ENCODE measurements at places on chromosomes 5 and 9.

GRCh38 chr9:96751815-96752214 is 26.1 kb downstream of the ZNF510 start:
- no peak for DNase-seq

DNA sequence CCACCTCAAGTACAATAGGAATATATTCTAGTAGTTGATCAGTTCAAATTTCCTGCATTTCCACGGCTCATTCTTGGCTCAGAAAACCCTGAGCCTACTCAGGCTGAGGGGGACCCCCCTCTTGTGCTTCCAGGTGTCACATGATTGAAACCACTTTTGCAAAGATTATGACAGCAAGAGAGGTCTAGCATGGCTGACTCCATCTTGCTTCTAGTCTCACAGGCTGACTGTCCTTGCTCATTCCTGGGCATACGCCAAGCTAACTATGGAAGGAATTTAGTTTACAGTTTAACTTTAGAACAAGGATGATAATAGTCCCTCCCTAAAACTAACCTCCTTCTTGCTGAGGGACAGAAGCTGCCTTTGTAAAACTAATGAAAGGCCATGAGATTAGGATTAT is 154.1 kb downstream of the SNX18 start:
- no peak for DNase-seq

GRCh38 chr9:117919538-117919937 is 215.3 kb downstream of the TLR4 start:
- no peak for DNase-seq

DNA sequence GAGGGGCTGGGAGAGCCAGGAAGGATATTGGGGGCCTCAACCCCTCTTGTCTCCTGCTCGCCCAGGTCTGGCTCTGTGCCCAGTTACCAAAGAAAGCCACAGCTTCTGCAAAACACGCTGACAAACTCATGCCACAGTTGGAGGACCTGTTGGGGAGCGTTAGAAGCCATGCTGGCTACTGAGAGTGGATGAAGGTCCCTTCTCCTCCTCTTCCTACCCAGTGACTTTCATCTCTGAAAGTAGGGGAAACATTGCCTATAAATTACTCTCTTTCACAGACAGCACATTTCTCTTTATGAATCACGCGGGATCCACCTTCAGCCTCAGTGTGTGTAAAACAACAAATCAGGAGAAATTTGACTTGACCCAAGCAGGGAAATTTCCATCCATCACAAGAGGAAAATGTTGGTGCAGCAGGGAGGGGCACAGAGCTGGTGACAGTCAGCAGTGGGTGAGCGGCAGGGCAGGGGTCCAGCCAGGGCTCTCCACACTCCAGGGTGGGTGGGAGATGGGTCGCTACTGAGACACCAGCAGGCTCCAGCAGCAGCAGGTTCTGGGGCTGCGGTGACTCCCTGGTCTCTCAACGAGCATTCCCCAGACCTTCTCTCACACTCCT is 181.9 kb downstream of the FGF18 start:
- no peak for DNase-seq

GRCh38 chr5:1011741-1012312 is 3.2 kb downstream of the NKD2 start:
- no peak for DNase-seq

DNA sequence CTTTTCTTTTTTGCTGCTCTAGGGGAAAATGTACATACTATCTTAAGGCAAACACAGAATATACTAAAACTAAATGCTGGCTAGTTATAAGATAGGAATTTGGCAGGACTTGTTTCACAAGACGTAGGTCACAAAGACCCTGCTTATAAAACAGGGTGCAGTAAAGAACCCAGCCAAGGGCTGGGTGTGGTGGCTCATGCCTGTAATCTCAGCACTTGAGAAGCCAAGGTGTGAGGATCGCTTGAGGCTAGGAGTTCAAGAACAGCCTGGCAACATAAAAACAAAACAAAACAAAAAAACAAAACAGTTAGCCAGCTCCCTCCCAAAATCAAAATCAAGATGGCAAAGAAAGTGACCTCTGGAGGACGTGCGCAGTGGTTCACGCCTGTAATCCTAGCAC is 49.5 kb upstream of the DENND4C start:
- DNase-seq = no peak

DNA sequence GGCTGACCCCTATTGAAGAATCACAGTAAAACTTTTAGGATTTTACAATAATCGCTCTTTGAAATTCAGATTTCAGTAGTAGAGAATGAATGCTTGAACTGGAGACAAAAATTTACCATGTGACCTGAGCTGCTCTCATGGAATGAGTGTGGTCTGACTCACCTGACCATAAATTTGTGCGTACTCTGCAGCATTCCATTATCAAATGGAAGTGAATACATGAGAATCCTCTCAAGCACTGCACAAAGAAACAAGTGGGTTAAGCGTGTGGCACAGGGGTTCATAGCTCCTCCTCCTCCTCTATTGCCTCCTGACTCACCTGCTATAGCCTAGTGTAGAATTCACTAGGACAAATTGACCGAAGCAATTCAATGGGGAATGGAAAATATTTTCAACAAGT is 269.8 kb upstream of the CDH9 start:
- no peak for DNase-seq

GRCh38 chr5:76406673-76407072 is 3.6 kb downstream of the IQGAP2 start:
- DNase-seq = no peak

DNA sequence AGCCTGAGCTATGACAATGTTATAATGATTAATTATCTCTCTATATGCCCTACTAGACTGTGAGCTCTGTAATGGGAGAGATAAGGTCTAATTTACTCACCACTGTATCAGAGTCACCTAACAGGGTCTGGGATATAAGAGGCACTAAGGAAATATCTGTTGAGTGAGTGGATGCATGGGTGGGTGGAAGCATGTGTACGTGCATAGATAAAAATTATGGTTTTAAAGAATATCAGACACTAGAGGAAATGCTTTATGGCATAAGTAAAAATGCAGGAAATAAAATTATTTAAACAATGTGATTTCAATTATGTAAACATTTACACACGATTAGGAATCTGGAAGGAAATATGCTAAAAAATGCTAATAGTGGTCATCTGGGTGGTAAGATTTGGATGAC is 137.8 kb downstream of the SPOCK1 start:
- DNase-seq = no peak

DNA sequence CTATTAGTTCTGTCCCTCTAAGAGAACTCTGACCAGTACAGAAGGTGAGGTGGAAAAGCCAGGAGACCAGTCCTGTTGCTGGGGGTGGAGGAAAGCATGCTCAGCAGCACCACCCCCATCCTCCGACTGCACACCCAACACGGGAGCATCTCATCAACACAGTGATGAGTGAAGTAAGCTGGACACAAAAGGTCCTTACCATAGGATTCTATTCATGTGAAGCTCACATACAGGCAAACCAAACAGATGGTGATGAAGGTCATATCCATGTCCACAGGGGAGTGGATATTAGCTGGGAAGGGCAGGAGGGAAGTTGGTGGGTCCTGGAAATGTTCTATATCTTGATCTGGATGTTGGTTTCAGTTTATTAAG is 14.8 kb upstream of the MARCHF6 start:
- DNase-seq = no peak

GRCh38 chr5:139814704-139815280 is 19.2 kb downstream of the PSD2 start:
- DNase-seq = no peak

DNA sequence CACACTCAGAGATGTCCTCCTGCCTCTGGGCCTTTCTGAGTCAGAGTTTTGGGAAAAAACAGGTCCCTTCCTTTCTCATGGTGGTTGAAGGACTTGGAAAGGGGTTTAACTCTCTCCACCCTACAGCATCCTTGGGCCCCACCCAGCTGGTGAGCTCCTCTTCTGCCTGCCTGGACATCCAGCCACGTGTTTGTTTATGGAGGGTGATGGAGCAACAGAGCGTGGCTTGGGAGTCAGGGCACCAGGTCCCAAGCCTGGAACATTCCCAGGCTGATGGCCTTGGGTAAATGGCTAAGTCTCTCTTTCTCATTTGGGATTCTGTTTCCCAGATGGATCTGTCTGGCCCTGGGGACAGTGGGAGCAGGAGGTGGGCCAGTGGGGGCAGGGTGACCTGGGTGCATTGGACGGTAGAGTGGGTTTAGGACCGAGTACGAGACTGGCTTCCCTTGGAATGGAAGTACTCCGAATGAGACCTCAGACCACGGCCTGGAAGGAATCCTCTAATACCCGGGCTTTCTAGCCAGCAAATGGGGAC is 141.1 kb upstream of the IRX2 start:
- no peak for DNase-seq

DNA sequence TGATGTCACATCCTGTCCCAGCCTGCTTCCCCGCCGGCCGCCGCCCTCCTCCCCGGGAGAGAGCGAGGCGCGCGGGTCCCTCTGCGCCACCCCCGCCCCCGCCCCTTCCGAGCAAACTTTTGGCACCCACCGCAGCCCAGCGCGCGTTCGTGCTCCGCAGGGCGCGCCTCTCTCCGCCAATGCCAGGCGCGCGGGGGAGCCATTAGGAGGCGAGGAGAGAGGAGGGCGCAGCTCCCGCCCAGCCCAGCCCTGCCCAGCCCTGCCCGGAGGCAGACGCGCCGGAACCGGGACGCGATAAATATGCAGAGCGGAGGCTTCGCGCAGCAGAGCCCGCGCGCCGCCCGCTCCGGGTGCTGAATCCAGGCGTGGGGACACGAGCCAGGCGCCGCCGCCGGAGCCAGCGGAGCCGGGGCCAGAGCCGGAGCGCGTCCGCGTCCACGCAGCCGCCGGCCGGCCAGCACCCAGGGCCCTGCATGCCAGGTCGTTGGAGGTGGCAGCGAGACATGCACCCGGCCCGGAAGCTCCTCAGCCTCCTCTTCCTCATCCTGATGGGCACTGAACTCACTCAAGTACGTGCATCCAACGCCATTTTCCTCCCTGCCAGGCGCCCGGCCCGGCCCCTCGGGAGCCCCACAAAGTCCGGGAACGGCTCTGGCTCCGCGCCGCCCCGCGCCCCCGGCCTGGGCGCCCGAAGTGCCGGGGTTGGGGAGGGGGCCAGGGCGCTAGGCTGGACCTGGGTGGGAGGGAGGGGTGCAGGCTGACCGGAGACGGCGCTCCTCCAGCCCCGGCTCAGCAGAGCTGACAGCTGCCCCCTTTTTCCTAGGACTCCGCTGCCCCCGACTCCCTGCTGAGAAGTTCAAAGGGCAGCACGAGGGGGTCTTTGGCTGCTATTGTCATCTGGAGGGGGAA is 12.0 kb upstream of the OLFM1 start:
- DNase-seq = peak; percentile 58

DNA sequence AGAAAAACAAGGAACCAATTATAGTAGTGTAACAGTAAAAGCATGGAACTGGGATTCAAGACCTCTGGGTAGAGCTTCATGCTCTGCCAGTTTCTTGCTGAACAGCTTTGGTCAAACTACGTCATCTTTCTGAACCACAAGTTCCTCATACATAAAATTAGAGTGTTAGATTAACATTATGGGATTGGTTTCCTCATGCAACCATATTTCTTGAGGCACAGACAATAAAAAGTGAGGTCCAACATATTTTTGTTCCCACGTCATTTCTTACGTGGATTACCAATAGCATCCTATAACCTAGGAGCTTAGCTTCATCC is 354.8 kb downstream of the TMEM232 start:
- no peak for DNase-seq

DNA sequence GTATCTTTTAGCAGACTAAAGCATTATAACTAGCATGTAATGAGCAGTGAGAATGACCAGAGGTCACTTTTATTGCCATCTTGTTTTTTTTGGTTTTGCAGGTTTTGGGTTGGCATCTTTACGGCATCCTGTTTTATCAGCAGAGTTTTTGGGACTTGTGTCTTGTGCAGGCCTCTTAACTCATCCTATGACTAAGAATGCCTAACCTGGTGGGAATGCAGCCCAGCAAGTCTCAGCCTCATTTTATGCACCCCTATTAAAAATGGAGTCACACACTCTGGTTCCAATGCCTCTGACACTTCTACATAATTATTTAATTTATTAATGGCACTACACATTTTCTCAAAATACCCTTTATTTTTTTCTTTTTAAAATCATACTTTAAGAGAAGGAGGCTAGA is 726.5 kb upstream of the RIOK2 start:
- no peak for DNase-seq

- DNase-seq = no peak
These were observed 27.7 kb downstream of the PKD2L2 start for GRCh38 chr5:137916923-137917322.

DNA sequence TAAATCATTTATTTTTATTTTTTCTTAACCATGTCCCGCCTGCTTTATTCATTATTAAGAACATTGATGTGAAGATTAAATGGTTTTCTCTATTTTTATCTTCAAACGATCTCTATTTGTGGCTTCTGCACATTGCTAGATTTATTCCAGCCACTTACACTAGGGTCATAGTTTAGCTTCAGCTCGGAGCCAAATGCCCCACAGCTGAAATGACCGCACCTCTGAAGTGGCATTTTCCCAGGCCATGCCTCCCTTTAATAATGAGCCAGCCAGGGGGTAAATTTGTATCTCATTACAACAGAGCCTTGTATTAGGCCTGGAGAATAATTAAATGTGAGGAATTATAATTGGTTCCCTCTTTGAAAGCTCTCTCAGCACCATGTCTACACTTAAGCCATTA is 89.4 kb downstream of the DOCK8 start:
- DNase-seq = no peak

DNA sequence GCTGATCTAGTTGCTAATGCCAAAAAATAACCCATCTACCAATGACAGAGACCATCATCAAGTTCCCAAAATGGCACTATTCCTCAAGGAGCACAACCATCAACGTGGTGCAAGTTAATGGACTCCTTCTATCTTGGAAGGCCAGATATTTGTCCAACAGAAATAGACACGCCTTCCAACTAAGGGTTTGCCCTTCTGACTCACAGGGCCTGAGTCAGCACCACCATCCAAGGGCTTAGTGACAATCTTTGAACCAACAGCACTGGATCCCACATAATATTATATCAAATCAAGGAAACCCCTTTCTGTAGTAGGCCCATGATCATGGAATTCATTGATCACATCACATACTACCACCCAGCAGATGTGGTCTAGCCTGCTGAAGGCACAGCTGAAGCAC is 84.3 kb downstream of the MED27 start:
- no peak for DNase-seq

DNA sequence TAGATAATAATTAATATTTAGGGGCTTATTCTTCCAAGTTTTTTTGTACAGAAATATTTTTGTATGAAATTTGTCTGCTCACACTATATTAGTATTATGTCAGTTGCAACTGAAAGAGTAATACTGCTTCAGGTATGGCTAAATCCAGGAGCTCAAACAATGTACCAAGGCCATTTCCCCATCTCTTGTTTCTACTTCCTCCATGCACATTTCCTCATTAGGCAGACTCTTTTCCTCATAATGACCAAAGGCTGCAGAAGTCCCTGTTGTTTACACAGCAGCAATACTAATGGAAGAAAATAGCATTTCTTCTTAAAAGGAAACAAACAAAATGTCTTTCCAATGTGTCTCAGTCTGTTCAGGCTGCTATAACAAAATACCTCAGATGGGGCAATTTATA is 9.2 kb upstream of the OTULINL start:
- DNase-seq = no peak

GRCh38 chr5:169126481-169127021 is 174.4 kb downstream of the SLIT3 start:
- DNase-seq = no peak
